ENCODE measurements at places on chromosomes 7 and 10.

DNA sequence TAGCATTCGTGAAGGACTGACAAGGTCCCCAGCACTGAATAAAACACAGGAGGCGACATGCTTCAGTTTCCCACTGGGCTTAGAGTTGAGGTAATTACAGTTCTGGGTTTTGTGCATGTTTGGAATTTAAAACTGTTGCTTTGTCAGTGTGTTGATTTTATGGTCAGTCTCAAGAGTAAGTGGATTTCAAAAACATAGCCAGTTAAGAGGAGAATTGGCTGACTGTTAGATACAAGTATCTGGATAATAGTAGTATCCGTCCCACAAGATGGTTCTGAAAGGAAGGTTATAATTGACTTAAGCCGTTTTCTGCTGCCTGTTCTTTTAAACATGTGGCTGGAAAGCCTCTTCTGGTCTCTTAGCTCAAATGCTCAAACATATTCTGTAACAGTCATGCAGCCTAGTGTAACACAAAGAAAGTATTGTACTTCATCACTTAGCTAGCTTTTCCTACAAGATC, 170.9 kb downstream of the POLR1F start:
- no peak for DNase-seq

DNA sequence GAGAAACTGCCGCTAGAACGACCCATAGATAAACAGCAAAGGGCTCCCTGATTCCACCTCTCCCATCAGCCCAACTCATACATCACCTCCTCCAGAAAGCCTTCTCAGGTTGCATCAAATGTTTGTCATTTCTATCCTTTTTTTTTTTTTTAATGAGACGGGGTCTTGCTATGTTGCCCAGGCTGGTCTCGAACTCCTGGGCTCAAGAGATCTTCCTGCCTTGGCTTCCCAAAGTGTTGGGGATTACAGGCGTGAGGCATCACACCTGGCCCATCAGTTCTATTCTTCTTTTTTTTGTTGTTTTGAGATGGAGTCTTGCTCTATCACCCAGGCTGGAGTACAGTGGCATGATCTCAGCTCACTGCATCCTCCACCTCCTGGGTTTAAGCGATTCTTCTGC, 7.0 kb downstream of the SPACDR start:
- no peak for DNase-seq

DNA sequence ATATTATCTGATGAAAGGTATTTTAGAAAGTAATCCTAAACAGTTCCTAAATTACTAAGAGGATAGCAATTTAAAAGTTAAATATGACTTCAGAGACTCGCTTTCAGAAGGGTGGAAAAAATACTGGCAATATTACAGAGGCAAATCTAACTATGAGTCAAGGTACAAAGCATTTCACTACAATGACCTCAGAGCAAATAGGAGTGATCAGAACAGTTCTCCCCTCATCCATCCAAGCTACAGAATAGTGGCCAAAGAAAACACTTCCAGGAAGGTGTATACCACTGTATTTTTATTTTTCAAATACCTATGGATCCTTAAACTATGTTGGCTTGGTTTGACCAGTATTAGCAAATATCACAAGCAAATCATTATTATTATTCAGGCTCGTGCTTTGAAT, 112.8 kb upstream of the ODAD2 start:
- no peak for DNase-seq

GRCh38 chr7:527723-528122, 8.1 kb upstream of the PDGFA start:
- DNase-seq, result no peak

GRCh38 chr10:72259491-72260238, 14.1 kb upstream of the DDIT4 start:
- no peak for DNase-seq

DNA sequence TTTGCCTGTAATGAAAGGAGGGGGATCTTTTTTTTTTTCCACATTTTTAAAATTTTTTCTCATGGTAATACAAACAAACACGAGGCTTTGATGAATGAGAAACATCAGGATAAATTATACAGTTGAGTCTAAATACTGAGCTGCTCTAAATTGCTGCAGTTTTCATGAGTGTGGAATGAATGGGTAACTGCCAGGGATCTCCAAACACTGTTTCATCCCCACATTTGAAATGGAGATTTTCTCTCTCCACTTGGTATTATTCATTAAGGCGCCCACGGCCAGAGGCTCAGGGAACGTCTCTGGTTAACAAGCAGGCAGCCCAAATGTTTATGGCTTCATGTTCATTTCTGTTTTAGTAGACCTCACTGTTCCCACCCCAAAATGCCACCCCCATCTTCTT, 717.1 kb downstream of the GRID1 start:
- no peak for DNase-seq

DNA sequence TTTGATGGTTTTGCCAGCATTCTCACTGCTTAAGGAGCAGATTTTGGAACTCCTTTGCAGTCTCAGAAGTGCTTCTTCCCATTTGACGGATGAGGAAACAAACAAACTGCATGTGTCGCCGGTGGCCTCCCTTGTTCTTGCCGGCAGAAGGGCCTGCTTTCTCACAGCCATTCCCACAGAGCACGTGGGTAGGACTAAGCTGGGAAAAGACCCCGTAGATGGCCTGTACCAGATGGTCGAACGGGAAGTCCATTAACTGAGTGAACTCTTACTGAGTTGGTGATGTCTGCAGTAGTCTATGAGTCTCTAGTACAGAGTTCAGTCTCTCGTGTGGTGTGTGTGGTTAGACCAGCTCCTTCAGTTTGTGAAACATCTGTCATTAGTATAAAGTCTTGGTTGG, 131.9 kb downstream of the TRRAP start:
- DNase-seq, result no peak

- DNase-seq, result no peak
Measured at GRCh38 chr7:52026140-52026539, 709.5 kb upstream of the COBL start.

- no peak for DNase-seq
Measured at GRCh38 chr7:104553074-104553473, 224.7 kb downstream of the LHFPL3 start.

DNA sequence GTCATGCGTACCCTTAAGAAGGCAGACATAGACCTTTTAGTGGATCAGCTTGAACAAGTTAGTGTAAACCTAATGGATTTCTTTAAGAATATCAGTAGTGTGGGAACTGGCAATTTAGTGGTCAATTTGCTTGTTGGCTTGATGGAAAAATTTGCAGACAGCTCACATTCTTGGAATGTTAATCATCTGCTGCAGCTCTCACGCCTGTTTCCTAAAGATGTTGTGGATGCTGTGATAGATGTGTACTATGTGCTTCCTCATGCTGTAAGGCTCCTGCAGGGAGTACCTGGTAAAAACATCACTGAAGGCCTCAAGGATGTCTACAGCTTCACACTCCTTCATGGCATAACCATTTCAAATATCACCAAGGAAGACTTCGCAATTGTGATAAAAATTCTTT, 103.4 kb downstream of the ABCA13 start:
- DNase-seq, result no peak

DNA sequence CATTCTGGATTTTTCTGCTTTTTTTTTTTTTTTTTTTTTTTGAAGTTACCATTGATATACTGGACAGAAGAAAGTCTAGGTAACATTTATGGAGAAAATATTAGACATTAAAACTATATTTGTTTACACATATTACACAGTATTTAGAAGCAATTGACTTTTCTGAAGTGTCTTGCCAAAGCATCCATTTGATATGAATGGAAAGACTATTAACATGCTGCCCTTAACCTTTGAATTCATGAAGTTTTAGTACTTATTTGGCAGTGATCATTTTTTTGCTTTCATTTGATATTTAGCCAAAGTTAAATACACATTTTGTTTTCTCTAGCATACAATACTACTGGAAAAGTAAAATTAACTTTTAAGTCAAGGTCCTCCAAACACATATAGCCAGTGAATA, 210.0 kb downstream of the SEMA3A start:
- DNase-seq, result no peak

DNA sequence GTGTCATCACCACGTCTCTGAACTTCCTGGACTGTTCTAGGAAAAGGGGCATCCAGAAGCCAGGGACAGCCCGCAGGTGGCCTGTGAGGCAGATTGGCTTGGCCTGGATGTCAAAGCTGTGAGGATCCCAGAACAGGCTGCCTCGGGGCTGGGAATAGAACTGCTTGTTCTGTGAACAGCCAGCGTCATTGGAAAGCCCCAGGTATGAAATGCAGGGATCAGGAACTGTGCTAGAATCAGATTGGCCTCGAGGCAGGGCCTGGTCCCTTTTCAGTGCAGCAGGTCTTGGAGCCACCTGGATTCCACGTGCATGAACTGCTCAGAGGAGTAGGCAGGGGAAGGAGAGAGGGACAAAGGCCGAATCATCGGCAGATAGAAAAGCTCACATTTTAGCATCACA, 44.6 kb downstream of the FAM20C start:
- DNase-seq, result no peak

GRCh38 chr7:29344334-29344978, 149.9 kb downstream of the CHN2 start:
- no peak for DNase-seq

DNA sequence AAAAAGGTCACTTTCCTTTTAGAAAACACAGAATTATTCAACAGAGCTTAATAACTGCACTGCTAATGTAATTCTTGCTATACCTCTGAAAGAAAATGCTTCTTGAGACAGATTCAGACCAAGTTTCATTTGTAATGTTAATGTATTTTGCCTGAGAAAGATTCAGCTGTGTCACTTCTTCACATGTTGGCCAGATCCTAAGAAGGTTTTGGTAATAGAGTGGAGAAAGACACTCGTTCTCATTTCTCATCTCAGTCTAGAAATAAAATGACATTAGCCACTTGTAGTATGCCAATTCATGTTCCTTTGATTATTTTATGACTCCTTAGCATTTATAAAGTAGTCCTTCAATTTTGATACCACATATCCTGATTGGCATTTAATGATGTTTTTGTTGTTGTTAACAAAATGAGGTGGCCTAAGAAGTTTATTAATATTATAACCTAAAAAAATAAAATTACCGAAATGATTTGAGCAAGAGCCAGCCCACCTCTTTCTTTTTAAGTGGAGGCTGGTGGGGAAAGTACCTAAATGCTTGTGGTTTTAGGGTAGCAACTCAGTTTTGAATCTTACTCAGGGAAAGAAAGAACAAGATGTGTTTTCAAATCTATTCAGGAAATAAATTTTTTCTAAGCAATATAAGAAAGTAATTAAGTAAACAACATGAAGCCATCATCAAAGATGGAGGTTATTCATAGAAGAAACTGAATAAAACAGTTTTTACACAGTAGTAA, 16.4 kb upstream of the ELAPOR2 start:
- no peak for DNase-seq

DNA sequence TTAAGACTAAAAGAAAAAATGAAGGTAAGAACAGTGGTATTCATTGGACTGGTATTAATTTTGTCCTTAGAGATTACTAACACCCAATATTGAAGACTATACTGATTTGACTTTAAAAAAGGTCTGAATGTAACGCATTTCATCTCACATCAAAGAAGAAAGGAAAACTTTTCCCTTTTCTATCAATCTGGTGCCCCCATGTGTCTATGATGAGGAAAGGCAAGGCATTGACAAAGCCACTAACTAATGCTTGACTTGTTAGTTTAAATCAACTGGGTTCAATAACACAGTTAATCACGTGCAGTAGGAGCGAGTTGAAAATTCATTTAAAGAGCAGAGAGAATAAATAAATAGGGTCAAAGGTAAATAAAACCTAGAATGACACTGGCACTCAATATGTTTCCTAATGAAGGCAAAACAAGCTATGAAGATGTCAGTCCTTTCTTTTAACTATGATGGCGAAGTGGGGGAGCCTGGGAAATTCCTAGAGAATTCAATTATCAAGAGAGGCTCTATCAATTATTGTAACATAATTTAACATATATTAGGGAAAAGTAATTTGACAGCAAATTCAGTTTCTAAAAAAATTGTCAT, 180.9 kb downstream of the ANK3 start:
- DNase-seq, result peak; percentile 53

GRCh38 chr7:124183649-124184048, 150.8 kb upstream of the TMEM229A start:
- no peak for DNase-seq

DNA sequence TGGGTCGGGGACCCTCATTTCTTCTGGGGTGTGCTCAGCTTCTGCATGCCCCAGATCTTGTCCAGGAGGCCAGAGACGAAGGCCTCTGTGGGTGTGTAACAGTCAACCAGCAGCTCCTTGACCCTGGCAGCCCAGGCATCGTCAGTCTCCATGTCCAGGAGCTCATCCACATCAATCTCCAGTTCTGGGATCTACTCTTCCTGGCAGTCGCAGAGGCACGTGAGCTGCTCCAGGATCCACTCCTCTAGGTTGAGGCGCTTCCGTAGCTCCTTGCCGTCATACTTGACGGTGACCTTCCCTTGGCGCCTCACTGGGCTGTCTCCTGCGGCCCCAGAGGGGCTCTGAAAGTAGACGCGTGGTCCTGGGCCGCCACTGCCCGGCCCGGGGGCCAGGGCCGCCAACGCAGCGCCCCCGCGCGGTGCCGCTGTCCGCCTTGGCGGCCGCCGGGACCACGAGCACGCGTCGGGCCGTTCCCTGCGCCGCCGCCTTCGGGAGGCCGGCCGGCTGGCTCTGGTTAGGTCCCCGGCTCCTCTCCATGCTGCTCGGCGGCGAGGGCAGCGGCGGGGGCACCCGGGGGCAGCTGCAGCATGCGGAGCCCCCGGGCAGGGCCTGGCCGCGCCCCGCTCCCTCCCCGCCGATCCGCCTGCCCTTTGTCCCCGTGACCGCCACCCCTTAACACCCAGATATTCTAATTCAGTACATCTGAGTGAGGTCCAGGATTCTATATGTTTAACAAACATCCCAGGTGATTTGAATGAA, 170.5 kb downstream of the SEPTIN7 start:
- DNase-seq, result no peak

DNA sequence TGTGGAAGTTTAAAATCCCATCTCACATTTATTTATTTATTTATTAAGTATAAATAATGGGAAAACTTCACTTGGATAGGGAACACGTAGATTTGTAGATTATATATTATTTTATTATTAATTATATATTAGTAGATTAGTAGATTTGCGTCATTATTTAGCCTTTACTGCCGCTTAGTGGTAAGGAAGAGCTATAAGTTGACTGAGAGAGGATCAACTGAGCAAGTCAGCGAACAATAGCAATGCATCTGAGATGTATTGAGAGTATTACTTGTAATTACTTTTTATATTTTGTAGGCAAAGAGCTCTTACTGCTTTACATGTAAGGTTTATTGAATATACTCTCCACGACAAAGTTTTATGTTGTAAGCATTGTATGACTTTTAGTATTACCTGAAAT, 244.5 kb upstream of the ANKRD30A start:
- DNase-seq, result peak; percentile 33

DNA sequence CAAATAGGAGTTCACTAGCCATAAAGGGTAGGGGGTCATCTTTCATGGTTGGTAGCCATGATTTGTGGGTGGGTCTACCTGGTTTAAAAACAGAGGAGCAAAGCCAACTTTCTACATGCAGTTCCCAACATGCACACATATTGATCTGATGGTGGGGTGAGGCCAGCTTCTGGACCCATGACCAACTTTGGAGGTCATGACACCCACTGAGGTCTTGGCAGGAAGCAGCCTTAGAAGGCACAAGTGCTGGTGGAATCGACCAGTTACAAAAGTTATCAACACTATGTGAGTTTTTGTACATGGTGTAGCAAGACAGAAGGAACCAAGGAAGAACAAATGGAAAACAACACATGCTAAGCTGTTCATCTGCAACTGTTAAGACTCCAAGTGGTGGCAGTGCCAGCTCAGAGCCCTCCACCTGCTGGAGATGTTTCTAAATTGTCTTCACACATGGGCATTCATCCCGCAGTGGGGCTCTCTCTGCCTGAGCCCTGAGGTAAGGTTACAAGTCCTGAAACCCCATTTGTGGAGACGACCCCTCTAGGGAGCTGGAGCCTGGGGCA, 101.1 kb upstream of the TCF7L2 start:
- DNase-seq, result no peak

- no peak for DNase-seq
Measured at GRCh38 chr10:82228701-82229100, 353.7 kb downstream of the NRG3 start.

All from D341Med (cell line).